ENCODE measurements at places on chromosomes 4 and X.

DNA sequence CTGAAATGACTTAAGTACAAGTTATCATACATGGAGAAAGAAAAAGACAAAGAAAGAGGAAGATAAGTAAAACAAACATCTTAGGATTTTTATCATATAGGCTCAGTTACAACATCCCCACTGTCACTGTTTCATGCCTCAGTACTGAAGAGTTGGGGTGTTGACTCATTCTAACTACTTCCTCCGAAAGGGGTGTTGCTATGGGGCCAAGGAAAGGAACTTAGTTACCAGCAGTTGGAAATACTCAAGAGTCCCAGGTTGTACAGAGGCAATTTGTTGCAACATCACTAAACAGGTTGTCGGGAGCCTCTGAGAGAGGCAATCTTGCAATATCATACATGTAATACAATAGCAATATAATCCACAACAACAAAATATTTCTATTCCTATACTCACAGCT is 1264.7 kb downstream of the PCDH7 start:
- no peak for DNase-seq

- no peak for DNase-seq
Measured at GRCh38 chrX:15546745-15547144, 46.1 kb downstream of the BMX start.

DNA sequence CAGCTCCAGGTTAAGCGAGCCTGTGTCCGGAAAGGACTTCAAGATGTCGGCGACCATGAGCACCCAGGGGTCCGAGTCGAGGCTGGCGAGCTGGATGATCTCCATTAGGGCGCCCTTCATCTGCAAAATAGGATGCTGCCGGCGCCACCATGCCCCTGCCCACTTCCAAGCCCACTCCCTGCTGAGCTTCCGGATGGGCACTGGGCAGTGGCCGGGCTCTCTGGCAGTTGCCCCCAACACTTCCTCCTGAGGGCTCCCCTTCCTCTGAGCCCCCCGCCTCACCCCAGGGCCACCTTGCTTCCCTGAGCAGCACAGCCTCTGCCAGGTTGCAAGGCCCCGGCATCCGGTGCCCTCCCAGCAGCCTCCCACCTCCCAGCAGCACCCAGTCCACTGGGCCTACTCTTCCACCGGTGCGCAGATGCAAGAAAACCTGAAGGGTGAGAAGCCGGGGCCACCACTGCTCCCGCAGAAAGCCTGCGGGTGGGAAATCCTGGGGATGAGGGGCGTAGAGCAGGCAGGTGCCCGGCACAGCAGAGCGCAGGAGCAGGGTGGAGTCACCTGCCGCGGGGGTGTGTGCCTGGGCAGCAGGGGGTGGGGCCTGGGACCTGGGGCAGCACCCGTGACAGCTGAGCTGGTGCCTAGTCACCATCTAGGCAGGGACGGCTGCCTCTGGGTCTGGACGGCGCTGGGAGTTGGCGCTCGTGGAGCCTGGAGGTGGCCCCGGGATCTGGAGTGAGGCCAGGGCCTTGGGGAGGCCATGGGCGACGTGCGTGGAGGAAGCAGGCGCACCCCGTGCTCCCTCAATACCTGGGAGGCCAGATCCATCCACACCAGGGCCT is 17.0 kb downstream of the NELFA start:
- DNase-seq = no peak

DNA sequence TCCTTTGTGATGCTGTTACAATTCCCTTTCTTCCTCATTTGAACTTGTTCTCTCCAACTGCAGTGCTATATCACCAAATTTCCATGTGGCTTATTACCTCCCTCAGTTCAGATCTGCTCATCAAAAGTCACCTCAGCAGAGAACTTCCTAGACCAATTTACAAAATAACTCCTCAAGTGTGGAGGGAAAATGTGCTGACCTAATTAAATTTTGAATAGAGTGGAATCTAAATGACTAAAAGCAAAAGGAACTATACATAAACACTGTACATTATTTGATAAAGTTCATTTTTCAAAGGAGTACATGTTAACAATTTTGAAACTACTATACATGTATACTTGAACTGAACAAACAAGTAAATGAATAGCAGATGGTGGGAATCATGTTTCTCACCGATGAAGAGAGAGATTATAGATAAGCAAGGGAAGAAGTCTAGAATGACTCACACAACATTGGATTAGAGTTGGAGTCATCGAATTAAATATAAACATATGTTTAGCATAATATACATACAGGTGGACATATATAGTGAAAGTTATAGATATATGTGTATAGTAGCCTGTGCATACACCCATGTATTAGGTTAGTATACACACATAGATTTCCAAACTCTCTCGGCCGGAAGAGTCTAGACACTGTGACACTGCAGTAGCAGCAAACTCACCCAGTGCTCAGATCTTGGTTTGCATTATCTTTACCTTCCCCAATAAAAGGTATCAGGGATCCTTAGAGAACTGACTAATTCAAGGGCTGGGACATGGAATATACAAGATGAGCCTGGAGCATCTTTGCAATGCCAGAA is 318.7 kb downstream of the PCDH18 start:
- DNase-seq = no peak

- no peak for DNase-seq
Measured at GRCh38 chr4:41452484-41453225, 85.3 kb upstream of the LIMCH1 start.

- DNase-seq = no peak
Measured at GRCh38 chrX:46961097-46961496, 48.9 kb downstream of the JADE3 start.

- no peak for DNase-seq
Measured at GRCh38 chr4:157052429-157053040, 23.4 kb upstream of the GLRB start.

- no peak for DNase-seq
Measured at GRCh38 chr4:86099348-86099747, 260.5 kb downstream of the MAPK10 start.

GRCh38 chr4:32393806-32394205 is 1673.6 kb downstream of the PCDH7 start:
- DNase-seq = no peak

GRCh38 chr4:8099981-8100464 is 58.6 kb downstream of the ABLIM2 start:
- DNase-seq = no peak

DNA sequence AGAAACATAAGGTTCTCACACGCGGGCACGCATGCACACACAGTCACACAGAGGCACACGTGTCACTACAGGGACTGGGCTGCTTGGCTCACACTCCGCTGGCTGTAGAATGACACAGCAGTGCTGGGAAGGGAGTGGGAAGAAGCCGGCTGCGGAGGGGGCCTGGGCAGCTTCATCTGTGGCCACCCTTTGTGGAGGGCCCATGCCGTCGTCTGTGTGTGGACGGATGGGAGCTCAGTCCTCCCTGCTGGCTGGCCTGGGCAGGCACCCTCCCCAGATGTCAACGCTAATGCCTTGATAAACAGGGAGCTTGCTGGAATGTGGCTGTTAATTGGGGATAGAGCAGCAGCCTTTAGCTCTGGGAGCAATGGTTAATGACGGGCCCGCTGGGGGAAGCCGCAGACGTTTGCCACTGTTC is 621.1 kb downstream of the BCOR start:
- no peak for DNase-seq

DNA sequence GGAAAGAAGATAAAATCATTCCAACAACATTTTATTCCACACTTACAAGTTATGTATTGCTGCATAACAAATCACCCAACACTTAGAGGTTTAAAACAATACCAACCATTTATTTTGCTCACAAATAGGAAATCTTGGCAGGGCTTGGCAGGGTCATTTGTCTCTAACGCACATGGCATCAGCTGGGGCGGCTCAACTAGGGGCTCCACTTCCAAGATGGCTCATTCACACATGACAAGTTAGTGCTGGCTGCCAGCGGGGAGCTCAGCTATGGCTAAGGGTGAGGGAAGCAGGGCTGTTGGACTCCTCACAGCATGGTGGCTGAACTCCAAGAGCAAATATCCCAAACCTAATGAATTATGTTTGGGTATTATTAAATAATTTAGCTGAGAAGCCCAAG is 377.0 kb downstream of the ZNF674 start:
- no peak for DNase-seq

DNA sequence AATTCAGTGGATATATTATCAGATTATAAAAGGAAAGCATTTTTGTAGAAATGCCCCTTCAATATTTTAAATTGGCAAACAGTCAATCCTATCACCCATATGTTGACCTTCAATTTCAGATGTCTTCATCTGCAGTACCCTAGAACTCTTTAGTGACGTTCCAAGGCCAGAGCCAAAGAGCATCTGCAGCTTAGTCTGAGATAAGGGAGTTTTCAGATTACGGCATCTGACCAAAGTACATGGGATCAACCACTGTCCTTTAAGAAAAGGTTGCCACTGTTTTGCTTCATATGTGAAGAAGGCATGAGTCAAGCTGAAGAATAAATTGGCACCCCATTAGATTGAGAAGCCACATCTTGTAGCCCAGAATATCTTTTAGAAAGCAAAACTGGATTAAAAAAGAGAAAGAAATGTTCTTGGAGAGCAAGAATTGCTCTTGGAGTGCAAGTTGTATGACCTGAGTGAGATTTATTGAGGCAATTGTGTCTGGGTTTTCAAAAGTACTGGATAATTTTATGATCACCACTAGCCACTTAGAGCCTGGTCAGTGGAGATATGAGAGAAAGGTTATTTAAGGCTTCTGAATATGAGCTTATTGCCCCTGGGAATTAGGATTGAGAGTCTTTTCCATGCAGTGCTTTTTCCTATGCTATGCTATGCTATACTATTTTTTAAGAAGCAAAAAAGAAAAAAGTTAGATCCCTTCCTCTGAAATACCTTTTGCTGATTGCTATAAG is 251.9 kb upstream of the NR3C2 start:
- DNase-seq = no peak

DNA sequence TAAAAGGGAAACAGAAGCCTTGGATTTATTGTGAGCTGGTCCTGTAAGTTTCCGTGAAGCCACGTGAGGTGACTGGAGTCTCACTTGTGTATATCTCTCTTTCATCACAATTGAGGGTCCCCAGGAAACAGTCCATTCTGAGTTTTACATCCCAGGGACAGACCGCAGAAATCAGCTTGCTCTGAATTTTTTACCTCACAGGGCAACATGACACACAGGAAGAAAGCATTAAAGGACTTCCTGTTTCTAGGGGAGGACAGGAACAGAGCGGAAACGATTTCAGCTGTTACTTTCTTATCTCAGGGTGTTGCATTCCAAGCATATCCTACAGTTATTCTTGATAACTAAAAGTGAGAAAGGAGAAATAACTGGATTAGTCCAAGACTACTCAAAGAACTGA is 553.5 kb downstream of the TRAM1L1 start:
- no peak for DNase-seq

- no peak for DNase-seq
Measured at GRCh38 chrX:68932611-68933010, 103.8 kb downstream of the EFNB1 start.

- no peak for DNase-seq
Measured at GRCh38 chrX:55142206-55142918, 53.5 kb downstream of the PAGE2 start.

GRCh38 chr4:82481506-82481840 is 51.1 kb downstream of the ENOPH1 start:
- DNase-seq = no peak

GRCh38 chr4:76518241-76518640 is 83.2 kb downstream of the SHROOM3 start:
- DNase-seq = no peak

- DNase-seq = no peak
Measured at GRCh38 chrX:66049056-66049455, 9.2 kb upstream of the VSIG4 start.

- no peak for DNase-seq
Measured at GRCh38 chrX:55638933-55639332, 15.7 kb downstream of the FOXR2 start.

DNA sequence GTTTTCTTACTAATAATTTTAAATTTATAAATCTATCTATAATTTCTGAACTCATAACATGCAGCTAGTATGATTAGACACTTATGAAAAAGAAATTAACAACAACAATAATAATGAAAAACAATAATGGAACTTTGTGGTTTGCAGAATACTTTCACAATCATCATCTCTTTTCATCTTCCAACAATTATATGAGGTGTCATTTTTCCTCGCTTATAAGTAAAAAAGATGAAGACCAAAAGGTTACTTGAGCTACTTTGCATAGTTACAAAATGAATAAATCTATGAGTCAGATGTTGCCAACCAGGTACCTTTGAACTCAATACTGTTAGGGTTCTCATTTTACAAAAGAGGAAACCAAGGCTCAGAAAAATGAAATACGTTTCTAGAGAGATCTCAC is 98.5 kb upstream of the ELOVL6 start:
- DNase-seq = no peak

DNA sequence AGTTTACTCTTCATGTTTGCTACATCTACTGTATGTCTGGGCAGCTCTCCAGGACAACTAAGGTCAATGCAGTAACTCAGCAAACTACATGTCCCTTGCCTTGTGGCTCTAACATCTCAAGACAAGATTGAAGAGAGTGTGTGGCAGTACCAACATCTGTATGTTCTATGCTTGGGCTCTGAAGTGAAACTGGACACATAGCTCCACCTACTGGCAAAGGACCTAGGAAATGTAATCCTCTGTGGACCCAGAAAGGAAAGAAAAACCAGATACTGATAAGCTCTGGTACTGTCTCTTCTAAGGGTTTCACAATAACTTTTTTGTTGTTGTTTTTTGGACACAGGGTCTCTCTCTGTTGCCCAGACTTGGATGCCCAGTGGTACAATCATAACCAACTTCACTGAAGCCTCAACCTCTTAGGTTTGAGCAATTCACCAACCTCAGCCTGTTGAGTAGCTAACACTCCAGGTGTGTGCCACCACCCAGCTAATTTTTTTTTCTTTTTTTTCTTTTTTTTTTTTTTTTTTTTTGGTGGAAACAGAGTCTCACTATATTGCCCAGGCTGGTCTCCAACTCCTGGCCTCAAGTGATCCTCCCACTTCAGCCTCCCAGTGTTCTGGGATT is 64.1 kb downstream of the QDPR start:
- DNase-seq = peak; percentile 12

DNA sequence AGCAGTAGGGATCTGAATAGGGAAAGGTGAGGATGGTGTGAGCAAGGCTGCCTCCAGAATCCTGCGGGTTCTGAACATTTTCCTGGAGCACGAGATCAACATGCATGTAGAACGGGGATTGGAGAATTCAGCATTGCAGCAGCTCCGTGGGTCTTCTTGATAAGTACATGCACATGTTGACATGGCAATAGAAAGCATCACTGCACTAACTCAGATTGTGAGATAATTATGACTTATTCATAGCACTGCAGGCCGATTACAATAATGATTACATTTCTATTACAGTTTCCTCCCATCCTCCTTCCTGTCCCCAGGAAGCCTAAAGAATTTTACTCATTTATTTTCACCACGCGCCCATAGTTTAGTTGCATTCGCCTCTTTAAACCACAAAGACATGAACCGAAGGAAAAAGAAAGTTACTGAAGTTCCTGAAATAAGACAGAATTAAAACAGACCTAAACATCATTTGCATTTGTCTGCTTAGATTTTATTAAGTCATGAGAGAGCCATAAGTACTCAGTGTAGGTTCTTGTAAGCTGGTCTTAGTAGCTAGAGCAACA is 61.3 kb upstream of the ARX start:
- no peak for DNase-seq

DNA sequence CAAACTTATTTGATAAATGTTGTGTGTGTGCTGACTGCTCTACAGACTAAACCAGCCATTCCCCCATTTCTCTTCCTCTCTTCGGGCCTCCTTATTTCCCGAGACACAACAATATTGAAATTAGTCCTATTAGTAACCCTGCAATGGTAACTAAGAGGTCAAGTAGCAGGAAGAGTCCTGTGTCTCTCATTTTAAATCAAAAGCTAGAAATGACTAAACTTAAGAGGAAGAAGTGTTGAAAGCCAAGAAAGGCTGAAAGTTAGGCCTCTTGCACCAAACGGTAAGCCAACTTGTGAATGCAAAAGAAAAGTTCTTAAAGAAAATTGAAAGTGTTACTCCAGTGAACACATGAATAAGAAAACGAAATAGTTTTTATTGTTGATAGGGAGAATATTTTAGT is 357.8 kb upstream of the SLC7A11 start:
- no peak for DNase-seq

Data from NCI-H2107 (cell line).